GM03348 (cell line): ENCODE measurements at places on chromosomes 16 and 17.

- DNase-seq = no peak
Measured at GRCh38 chr16:27424772-27425498, 23.0 kb downstream of the IL21R start.

- no peak for DNase-seq
Measured at GRCh38 chr16:89563639-89564392, 3.3 kb downstream of the RPL13 start.

- no peak for DNase-seq
Measured at GRCh38 chr17:37340804-37341203, 35.0 kb upstream of the C17orf78 start.

- no peak for DNase-seq
Measured at GRCh38 chr16:17155485-17155884, 315.3 kb downstream of the XYLT1 start.

- no peak for DNase-seq
Measured at GRCh38 chr16:87585442-87586200, 16.7 kb upstream of the JPH3 start.

GRCh38 chr17:75386430-75386829 is 19.0 kb downstream of the GRB2 start:
- DNase-seq = no peak
